Fibroblast of skin of abdomen (primary cell): ENCODE measurements at places on chromosomes 13 and 19.

DNA sequence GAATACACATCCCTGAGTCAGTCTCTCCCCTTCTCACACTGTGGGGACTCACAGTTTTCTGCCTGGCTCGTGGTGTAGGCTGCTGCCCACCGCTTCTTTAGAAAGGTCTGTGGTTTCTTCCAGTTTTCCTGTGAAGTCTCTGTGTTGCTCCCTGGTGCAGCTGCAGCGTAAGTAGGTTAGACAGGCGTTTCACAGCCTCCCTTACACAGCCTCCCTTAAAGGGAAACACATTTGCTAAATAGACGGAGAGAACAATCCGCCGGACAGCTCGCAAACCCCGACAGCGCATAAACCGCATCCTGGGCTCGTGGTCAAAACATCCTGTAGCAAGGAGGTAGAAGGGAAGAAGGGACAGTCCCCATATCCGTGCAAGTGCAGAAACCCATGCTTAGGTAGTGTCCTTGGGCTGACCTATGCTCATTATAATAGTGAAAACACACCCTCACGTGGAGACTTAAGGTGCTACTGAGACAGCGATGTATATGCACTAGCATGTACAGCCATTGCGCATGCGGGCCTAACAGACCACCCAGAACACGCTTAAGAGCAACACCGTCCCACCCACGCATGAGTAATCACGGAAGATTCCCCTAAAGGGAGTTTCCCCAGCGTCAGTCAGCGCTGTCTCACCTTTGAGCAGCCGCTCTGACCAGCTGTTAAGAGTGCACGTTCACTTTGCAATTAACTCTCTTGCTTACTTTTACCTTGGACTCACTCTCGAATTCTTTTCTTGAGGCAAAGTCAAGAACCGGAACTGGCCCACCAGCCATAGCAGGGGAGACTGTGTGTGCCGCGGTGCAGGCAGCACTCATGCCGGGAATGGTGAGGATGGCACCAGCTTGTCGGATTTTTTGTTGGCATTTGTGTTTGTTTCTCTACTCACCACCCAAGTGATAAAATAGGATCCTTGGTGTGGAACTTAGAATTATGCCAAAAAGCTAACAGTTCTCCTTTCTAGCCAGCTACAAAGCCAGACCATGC is 16.6 kb downstream of the SIGLEC8 start:
- no peak for DNase-seq

GRCh38 chr13:38483623-38484022 is 134.0 kb downstream of the UFM1 start:
- no peak for DNase-seq

DNA sequence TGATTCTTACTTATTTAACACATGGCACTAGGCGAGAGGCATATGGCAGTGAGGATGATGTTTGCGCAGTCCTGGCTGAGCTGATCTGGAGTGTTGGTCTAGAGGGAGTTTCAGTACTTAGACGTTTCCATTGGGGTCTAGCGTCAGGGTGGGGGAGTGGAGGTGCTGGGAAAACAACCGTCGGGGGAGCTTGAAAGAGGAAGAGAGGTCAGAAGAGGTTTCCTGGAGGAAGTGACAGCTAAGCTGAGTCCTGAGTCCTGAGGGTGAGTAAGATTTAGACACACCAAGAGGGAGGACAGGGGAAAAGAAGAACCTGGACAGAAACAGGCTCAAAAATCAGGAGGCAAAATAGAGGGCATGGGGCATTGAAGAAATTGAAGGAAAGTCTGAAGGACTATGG is 81.4 kb downstream of the ALOX5AP start:
- no peak for DNase-seq

DNA sequence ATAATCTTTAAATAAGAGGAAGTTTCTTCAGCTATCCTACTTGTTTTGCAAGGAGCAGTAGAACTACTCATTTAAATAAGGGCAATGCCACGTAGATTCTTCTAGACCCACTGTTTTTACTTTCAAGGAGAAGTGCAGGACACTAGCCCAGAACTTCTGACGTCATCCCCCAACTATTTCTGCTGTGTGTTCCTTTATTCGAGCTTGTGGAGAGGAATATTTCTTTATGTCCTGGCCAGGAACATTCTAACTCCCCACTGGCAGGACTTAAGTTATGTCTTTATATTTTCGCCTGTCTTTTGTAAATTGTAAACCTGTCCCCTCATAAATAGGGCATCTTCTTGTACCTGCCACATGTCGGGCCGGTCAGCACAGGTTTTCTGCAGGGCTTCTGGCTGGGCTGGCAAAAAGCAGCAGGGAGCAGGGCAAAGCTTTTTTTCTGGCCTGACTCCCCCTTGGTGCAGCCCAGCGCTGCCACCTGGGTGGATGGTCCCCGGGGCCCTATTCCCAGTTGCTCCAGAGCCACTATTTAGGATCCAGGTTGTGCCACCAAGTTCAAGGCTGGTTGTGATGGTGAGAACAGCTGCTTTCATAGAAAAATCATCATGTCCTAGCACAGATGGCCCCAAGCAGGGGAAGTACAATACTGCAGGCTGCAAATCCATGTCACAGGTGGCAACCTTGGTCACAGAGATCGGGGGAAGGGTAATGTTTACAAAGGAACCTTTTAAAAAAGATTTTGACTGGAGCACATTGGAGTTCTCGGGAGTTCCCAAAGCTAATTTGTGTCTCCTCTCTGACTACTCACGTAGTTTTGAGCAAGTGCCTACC is 1.8 kb downstream of the MBNL2 start:
- DNase-seq = peak; percentile 93

DNA sequence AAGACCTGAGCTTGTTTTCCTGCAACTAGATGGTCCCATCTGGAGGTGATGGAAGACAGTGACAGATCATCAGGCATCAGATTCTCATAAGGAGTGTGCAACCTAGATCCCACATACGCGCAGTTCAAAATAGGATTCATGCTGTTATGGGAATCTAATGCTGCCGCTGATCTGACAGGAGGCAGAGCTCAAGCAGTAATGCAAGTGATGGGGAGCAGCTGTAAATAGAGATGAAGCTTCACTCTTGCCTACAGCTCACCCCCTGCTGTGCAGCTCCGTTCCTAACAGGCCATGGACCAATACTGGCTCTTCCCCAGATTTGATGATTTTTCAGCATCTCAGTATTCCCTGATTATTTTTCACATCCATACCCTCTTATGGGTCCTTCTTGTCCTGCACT is 208.4 kb upstream of the RXFP2 start:
- peak; percentile 8 for DNase-seq

GRCh38 chr19:18513868-18514267 is 8.0 kb downstream of the ELL start:
- no peak for DNase-seq

GRCh38 chr13:99278200-99278599 is 20.0 kb upstream of the GPR18 start:
- DNase-seq = no peak

DNA sequence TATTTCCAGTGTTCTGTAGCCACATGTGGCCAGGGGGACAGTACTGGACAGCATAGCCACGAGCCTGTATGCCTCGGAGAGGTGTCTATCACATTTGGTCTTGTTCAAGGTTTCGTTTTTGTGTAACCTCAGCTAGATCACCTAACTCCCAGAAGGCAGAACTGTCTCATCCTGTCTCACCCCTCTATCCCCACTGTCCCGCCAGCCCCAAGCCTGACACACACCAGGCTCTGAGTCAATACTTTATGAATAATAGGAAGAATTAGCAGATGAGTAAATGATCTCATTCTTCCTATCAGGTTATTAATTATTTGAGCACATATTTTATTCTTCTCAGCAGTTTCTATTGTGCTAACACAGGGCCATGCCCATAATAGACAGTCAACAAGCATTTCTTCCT is 132.2 kb downstream of the NUFIP1 start:
- DNase-seq = no peak

DNA sequence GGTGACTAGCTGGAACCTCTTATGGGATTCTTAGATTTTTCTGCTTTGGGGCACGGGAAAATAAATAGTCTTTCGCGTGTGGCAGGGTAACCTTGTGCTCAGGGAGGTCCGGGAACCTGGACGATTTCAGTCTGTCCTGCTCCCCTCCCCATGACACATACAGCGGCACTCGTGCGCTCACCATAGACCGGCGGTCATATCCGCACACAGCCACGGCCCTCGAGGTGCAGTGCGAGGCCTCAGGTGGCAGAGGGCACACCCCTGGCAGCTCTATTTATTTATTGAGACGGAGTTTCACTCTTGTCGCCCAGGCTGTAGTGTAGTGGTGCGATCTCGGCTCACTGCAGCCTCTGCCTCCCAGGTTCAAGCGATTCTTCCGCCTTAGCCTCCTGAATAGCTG is 3.0 kb downstream of the ONECUT3 start:
- no peak for DNase-seq

GRCh38 chr19:30666301-30666803 is 294.2 kb downstream of the ZNF536 start:
- DNase-seq = peak; percentile 14

DNA sequence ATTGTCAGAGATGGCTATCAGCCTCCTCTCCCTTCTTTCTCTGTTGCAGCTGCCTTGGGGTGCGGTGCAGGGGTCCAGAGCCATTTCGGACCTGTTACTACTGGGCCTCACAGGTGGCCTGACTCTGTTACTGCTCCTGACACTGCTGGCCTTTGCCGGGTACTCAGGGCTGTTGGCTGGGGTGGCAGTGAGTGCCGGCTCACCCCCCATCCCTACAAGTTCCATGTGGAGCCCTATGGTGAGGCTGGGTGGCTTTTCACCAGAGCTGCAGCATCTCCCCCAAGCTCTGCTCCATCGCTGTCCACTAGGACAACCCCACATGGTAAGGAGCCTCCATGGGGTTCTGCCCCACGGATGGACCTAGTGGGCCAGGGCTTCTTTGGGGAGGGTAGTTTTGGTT is 13.7 kb upstream of the ZNF492 start:
- no peak for DNase-seq

- DNase-seq = no peak
Measured at GRCh38 chr13:75762076-75762937, 126.2 kb downstream of the LMO7 start.
